ENCODE measurements at places on chromosomes 2 and 18. TPM values are rescaled to one million over a fixed set of nuclear protein-coding genes. Genes with fewer than 3 reads are reported as not detected.

GRCh38 chr2:31725444-31725843 lies 144.7 kb upstream of the SRD5A2 start:
- no peaks in the 10 kb centered on the region for H3K4me1 ChIP-seq
- DNase-seq: no peak
- H3K27me3 ChIP-seq: no peaks in the 10 kb centered on the region
- H3K4me3 ChIP-seq: no peak overlapping the region
- H3K36me3 ChIP-seq: no peaks in the 10 kb centered on the region
- no peak overlapping the region for H3K27ac ChIP-seq

SERPINB3 gene
- not detected for total RNA-seq

FAM237A gene
- total RNA-seq: not detected

PLCD4 gene
- 90.2 TPM for total RNA-seq

RBKS gene
- 2.0 TPM for total RNA-seq

MAL gene
- not detected for total RNA-seq
